ENCODE measurements at places on chromosomes 16 and 17.

- DNase-seq, result no peak
These were observed 14.5 kb upstream of the ADORA2B start for GRCh38 chr17:15930426-15930825.

- DNase-seq, result no peak
These were observed 15.4 kb downstream of the RHBDL3 start for GRCh38 chr17:32281011-32281451.

DNA sequence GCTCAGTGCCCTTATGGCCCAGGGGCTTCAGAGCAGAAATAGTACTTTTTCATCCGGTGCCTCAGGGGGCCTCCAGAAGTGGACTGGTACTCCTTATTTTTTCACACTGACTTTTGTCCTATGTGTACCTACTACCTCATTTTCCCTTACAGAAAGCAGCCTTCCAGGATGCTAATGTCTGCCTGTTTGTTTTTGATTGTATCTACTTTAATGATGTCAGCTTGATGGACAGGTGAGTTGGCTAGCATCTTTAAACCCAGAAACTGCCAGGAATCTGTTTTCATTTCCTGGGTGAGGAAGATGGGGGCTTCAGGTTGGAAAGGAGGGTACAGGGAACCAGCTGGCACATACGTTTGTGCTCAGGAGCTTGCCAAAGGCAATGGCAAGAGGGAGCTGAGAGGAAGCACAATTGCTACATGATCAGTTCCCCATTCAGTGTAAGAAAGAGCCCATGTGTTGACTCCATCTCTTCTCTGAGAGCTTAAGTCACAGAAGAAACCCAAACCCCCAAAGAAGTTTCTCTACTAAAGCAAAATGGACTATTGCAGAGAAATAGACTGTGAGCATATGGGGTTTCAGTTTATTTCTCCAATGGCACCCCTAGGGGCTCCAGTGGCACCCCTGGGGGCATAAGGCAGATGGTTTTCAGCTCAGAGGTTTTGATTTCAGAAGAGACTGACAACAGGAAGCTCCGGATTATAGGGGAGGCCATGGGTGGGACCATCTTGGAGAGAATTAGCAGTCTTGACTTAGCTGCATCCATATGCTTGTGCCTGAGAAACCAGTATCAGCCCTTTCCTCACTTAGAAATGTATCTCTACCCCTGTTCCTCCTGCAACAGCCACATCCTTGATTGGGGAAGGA is 16.3 kb downstream of the LIG3 start:
- DNase-seq, result no peak

GRCh38 chr16:3095869-3096268 is 3.2 kb downstream of the ZSCAN10 start:
- DNase-seq, result peak; percentile 58

- no peak for DNase-seq
These were observed 8.2 kb downstream of the CAVIN1 start for GRCh38 chr17:42414704-42415409.

- peak; percentile 21 for DNase-seq
These were observed 148.7 kb downstream of the AIPL1 start for GRCh38 chr17:6286233-6286632.

DNA sequence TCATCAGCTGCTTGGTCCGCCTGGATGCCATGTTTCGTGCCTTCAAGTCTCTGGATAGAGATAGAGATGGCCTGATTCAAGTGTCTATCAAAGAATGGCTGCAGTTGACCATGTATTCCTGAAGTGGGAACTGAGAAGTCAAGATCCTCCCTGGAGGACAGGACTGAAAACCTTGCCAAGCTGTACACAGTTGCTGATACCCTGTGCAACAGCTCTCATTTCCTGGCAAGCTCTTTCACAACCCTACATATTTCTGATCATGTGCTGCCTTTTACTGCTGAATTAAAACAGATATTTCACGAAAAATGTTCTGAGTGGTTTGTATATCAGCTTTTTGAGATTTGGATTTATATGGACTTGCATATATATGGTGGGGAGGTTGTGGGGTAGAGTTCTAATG is 898 bp downstream of the CAPNS2 start:
- no peak for DNase-seq

- no peak for DNase-seq
These were observed 1432.0 kb upstream of the GOT2 start for GRCh38 chr16:60166111-60166510.

GRCh38 chr16:80984124-80984892 is 22.4 kb downstream of the CMC2 start:
- DNase-seq, result no peak
